ENCODE measurements at places on chromosomes 12 and 14.

- peaks cover 10% of the 10 kb centered on the region for H3K4me1 ChIP-seq
- no peaks in the 10 kb centered on the region for H3K36me3 ChIP-seq
- no peak overlapping the region for H3K4me3 ChIP-seq
- no peak for DNase-seq
- peaks cover 18% of the 10 kb centered on the region for H3K27me3 ChIP-seq
- no peak overlapping the region for H3K27ac ChIP-seq
These were observed 34.9 kb upstream of the EML1 start for GRCh38 chr14:99758121-99758821.

GRCh38 chr12:115046805-115047204 lies 362.8 kb upstream of the TBX3 start:
- no peak for DNase-seq
- no peak overlapping the region for H3K27ac ChIP-seq
- H3K27me3 ChIP-seq, result peaks cover 4% of the 10 kb centered on the region
- H3K4me3 ChIP-seq, result no peak overlapping the region
- peaks cover 8% of the 10 kb centered on the region for H3K4me1 ChIP-seq

GRCh38 chr14:25658988-25659387 lies 609.0 kb upstream of the STXBP6 start:
- no peak overlapping the region for H3K4me3 ChIP-seq
- no peaks in the 10 kb centered on the region for H3K36me3 ChIP-seq
- H3K4me1 ChIP-seq, result no peaks in the 10 kb centered on the region
- DNase-seq, result no peak
- peaks cover 4% of the 10 kb centered on the region for H3K27me3 ChIP-seq

DNA sequence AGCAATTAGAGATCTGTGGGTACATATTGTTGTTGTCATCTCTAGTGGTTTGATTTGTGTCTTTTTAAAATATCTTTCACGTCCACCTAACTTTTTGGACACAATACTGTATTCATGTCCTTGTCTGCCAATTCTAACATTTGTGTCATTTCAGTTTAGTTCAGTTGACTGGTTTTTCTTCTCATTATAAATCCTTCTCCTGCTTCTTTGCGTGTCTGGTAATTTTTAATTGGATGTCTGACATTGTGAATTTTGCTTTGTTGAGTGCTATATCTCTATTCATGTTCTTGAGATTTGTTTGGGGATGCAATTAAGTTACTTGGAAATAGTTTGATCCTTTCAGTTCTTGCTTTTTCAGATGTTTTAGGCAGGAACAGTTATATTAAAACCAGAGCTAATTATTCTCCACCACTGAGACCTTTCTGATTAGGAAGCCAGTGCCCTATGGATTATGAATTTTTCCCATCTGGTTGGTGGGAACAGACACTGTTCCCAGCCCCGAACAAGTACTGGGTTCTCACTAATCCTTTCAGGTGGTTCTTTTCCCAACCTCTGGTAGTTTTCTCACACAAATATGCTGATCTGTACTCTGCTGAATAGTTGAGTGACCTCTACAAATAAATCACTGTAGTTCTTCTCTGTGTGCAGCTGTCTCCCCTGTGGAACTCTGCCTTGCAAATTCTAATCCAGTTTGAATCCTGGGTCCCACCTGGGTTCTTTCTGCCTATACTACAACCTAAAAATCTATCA lies 91.1 kb upstream of the DYNC1H1 start:
- DNase-seq, result no peak
- H3K4me1 ChIP-seq, result peaks cover 8% of the 10 kb centered on the region
- no peak overlapping the region for H3K27ac ChIP-seq

- H3K4me3 ChIP-seq, result no peak overlapping the region
- no peak for DNase-seq
- H3K27ac ChIP-seq, result no peak overlapping the region
- no peaks in the 10 kb centered on the region for H3K36me3 ChIP-seq
- H3K27me3 ChIP-seq, result no peaks in the 10 kb centered on the region
These were observed 565.8 kb upstream of the ATP2B1 start for GRCh38 chr12:90274407-90274806.

DNA sequence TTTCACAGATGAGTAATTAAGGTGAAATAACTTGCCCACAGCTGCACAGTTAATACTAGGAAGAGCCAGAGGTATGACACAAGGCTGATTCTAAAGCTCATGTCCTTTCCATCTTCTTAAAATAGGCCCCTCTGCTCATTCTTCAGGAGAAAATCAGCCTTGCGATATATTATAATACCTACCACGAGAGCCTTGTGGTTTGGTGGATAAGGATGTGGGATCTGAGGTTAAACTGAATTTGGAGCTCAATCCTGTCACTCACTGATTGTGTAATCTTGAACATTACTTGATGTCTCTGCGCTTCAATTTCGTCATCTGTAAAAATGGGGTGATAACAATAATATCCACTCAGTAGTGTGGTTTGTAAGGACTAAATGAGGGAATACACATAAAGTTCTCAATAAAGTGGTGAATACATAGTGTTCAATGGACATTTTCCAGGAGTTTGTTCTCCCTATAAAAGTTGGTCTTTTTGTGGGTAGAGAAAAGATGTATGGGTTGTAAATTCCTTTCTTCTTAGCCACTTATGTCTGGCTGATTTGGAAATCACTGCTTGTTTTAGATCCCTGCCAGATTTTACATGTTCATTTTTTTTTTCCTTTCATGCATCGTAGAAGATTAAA lies 25.1 kb upstream of the ATP2B1 start:
- H3K4me1 ChIP-seq, result peaks cover 1% of the 10 kb centered on the region
- H3K36me3 ChIP-seq, result no peaks in the 10 kb centered on the region
- no peak for DNase-seq
- H3K27me3 ChIP-seq, result no peaks in the 10 kb centered on the region

GRCh38 chr14:82447586-82447985 lies 913.9 kb upstream of the SEL1L start:
- no peak for DNase-seq
- H3K4me3 ChIP-seq, result no peak overlapping the region
- no peaks in the 10 kb centered on the region for H3K27me3 ChIP-seq
- H3K4me1 ChIP-seq, result no peaks in the 10 kb centered on the region
- no peak overlapping the region for H3K27ac ChIP-seq
- H3K36me3 ChIP-seq, result no peaks in the 10 kb centered on the region

- H3K4me3 ChIP-seq, result no peak overlapping the region
- no peak overlapping the region for H3K27ac ChIP-seq
- peaks cover 6% of the 10 kb centered on the region for H3K27me3 ChIP-seq
These were observed 1053.7 kb downstream of the VRK1 start for GRCh38 chr14:97850886-97851285.

- DNase-seq, result no peak
- H3K4me1 ChIP-seq, result peaks cover 13% of the 10 kb centered on the region
- peaks cover 15% of the 10 kb centered on the region for H3K27me3 ChIP-seq
- no peak overlapping the region for H3K4me3 ChIP-seq
- H3K36me3 ChIP-seq, result no peaks in the 10 kb centered on the region
These were observed 124.8 kb upstream of the MAP1LC3B2 start for GRCh38 chr12:116434155-116435011.

DNA sequence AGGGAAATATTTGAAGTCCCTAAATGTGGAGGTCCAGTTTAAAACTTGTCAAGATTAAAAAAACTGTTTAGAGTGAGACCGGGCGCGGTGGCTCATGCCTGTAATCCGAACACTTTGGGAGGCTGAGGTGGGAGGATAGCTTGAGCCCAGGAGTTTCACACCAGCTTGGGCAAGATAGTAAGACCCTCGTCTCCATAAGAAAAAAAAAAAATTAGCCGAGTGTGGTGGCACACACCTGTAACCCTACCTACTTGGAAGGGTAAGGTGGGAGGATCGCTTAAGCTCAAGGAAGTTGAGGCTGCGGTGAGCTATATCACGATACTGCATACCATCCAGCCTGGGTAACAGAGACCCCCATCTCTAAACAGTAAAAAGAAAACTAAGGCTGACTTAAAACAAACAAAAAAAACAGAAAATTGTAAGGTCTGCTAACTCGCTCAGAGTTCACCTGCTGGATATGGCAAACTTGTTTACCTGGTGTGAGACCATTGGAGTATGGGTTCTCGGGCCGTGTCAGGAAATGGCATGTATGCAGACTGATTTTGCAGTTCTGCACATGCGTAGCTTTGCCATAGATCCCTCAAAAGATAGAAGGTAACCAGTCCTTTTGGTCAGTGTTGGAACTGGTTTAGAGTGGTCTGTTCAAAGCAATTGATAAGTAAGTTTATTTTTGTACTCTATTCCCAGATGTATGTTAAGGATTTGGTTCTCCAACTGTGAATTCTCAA lies 2.1 kb downstream of the RNF10 start:
- peaks cover 12% of the 10 kb centered on the region for H3K36me3 ChIP-seq
- peak overlapping the region; percentile 83 for H3K27ac ChIP-seq
- peak overlapping the region; percentile 95 for H3K4me3 ChIP-seq
- H3K4me1 ChIP-seq, result peaks cover 40% of the 10 kb centered on the region
- DNase-seq, result no peak
- no peaks in the 10 kb centered on the region for H3K27me3 ChIP-seq

DNA sequence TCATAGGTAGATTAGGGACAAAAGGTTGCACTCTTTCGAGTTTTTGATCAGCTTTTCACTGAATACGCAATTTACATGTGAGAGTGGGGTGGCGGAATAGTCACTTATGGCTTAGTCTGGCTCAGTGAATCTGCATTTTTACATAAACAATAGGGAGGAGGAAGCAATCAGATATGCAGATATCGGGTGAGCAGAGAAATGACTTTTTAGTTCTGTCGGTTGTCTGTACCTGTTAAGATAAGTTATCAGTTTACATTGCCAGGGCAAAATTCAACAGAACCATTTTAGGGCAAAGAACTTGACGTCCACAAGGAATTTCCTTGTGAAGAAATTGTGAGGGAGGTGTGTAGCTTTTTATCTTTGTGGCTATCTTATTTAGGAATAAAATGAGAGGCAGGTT lies 15.4 kb upstream of the EGLN3 start:
- H3K36me3 ChIP-seq, result peaks cover 2% of the 10 kb centered on the region
- H3K27me3 ChIP-seq, result peaks cover 3% of the 10 kb centered on the region
- DNase-seq, result no peak
- peaks cover 11% of the 10 kb centered on the region for H3K4me1 ChIP-seq
- no peak overlapping the region for H3K27ac ChIP-seq

GRCh38 chr14:33857650-33858049 lies 93.2 kb downstream of the EGLN3 start:
- DNase-seq, result no peak
- no peak overlapping the region for H3K27ac ChIP-seq
- H3K27me3 ChIP-seq, result peaks cover 2% of the 10 kb centered on the region
- no peaks in the 10 kb centered on the region for H3K36me3 ChIP-seq
- no peaks in the 10 kb centered on the region for H3K4me1 ChIP-seq

GRCh38 chr12:113366827-113367226 lies 8.4 kb downstream of the PLBD2 start:
- H3K27me3 ChIP-seq, result no peaks in the 10 kb centered on the region
- no peak overlapping the region for H3K27ac ChIP-seq
- H3K4me1 ChIP-seq, result no peaks in the 10 kb centered on the region
- DNase-seq, result no peak

DNA sequence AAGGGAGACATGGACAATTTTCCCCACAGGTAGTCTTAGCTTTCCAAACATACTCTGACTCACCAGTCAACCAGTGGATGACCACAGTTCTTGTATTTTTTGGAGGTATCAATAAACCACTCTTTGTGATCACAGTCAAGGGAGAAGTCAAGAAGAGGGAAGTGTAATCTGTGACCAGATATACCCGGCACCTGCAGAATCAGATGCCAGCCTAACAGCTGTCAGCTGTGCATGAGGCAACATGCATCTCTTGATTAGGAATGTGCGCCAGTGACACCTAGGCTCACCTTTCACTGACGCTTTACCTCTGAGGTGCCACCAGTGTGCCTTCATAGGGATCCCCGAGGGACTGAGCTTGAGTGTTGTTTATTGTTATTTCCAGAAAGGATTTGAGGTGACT lies 20.0 kb downstream of the PROX2 start:
- no peak overlapping the region for H3K27ac ChIP-seq
- DNase-seq, result no peak
- no peaks in the 10 kb centered on the region for H3K27me3 ChIP-seq
- H3K36me3 ChIP-seq, result no peaks in the 10 kb centered on the region
